ENCODE measurements at places on chromosomes 3 and 15.

- no peak for DNase-seq
Observed at GRCh38 chr3:56488812-56489600, 20.7 kb upstream of the ERC2 start.

GRCh38 chr15:60548101-60548500, 69.2 kb upstream of the ICE2 start:
- peak; percentile 70 for DNase-seq

DNA sequence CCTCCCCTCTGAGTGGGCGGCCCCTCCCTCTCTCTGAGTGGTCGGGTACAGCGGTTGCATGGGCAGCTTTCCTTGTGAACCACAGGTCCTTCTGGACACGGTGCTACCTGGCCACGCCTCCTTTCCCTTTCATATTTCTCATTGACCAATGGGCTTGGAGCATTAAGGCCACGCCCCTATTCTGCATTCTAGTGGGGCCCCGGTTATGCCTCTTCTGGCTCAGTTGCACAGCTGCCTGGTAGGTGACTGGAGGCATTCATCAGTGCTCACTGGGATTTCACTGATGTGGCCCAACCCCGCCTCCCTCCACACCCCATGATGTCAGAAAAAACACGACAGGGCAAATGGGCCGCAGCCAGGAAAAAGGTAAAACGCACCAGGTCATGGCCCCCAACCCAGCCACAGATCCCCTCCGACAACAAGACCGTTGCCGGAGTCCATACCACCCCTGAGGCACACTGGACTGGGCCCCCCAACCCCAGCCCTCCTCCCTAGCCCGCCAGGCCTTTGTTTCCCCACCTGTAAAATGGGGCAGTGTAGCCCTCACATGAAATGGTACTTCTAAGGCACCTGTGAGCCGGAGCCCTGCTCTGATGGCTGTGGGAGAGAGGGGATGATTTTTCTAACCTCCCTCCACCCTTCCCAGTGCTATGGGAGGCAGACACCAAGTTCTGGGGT, 26.3 kb downstream of the NGRN start:
- no peak for DNase-seq

DNA sequence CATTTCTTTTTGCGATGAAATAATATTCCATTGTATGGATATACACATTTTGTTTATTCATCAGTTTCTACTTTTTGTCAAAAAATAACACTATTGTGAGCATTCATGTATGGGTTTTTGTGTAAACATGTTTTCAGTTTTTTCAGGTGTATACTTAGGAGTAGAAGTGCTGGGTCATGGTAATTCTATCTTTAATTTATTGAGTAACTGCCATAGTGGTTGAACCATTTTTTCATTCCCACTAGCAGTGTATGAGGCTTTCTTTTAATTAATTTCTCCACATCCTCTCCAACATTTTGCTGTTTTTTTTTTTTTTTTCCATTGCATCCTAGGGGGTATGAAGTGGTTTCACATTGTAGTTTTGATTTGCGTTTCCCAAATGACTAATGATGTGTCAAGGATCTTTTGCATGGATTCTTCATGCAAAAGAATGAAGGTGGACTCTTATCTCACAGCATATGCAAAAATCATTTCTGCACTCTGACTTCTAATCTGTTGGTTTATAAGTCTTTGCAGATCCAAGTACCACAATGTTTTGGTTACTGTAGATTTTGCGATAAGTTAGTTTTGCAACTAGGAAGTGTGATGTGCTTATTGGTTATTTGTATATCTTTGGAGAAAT, 12.6 kb downstream of the ATP2C1 start:
- no peak for DNase-seq

- DNase-seq: no peak
Observed at GRCh38 chr3:43243590-43244587, 42.5 kb upstream of the SNRK start.

GRCh38 chr3:32004113-32004765, 22.7 kb downstream of the ZNF860 start:
- DNase-seq: no peak

- no peak for DNase-seq
Observed at GRCh38 chr15:71707230-71708050, 102.9 kb upstream of the NR2E3 start.

GRCh38 chr3:56522374-56522773, 34.6 kb upstream of the CCDC66 start:
- no peak for DNase-seq

DNA sequence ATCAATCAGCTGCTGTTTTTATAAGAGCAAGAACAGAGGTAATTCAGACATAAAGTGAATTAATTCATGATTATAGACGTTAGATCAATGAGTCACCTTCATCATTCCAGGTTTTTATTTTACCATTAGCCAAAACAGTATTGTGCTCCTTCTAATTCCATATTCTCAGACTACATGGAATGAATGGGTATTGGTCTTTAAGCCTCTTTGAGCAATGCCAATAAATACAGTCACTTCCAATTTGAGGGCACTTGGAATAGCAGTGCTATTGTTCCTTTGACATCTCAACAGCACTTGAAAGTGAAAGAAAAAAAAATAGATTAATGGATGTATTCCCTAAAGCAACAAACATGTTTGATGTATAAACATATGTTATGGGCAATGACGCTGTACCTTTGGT, 830.9 kb upstream of the CFAP20DC start:
- DNase-seq: no peak

- no peak for DNase-seq
Observed at GRCh38 chr3:143536817-143537535, 311.3 kb downstream of the SLC9A9 start.

DNA sequence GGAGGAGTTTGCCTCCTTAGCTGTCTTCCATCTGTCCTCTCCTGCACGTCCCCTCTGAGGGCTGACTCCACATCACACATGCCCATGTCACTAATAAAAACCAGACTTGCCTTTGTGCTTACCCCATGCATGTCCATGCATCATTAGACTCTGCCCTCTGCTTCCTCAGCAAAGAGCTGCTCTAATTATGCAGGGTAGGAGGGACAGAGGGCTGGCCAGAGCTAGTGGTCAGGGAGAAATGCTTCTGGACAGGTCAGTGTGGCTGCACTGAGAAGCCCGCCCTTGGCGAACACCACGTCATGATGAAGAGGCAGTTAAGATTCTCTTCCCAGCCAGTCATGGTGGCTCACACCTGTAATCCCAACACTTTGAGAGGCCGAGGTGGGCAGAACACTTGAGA, 8.9 kb downstream of the CA12 start:
- no peak for DNase-seq

DNA sequence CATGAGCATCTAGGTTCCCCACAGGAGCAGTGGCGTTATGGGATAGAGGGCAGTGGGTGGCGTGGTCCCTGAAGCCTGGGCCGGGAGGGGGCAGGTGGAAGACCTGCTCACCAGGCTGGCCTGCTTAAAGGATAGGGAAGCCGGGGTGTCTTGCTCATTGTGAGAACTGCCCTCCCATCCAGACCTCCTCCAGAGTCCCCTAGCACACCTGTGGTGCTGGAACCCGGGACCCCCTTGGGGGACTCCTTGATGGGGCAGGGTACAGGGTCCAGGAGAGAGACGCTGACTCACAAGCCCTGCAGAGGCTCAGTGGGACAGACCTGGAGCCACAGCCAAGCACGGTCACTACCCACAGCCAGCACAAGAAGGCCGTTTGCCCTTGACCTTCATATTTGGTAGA, 2.8 kb upstream of the RHCG start:
- no peak for DNase-seq

GRCh38 chr15:80679167-80679803, 15.8 kb upstream of the ABHD17C start:
- DNase-seq: no peak

- no peak for DNase-seq
Observed at GRCh38 chr3:105260385-105260784, 106.3 kb upstream of the ALCAM start.

- DNase-seq: no peak
Observed at GRCh38 chr3:195200010-195200822, 70.7 kb downstream of the XXYLT1 start.

DNA sequence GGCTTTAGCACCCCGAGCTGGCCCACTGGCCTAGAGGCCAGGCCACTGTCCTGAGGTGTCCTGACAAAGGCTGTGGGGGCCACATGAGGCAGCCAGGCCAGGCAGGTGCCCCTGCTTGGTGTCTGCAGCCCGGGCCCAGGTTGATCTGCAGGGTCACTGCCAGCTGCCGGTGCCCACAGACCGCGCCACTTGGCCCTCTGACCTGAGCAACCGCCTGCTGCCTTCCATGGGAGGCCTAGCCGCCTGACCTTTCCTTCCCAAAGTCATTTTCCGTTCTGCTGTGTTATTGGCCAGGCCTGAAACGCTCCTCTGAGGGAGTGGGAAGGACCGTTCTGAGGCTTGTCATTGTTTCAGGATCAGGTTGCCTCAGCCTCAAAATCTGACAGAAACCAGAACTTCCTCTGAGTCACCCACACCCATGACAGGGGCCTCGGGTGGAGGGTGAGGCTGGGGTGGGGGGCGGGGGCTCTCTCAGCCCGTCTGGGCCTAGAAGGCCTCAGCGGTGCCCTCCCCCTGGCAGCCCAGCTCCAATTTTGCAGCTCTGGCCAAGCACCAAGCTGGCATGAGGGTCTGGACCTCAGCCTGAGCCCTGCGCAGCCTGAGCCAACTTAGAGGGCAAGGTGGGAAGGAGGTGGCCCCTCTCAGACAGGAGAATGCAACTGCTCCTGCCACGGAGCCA, 140.7 kb upstream of the MEF2A start:
- peak; percentile 57 for DNase-seq

DNA sequence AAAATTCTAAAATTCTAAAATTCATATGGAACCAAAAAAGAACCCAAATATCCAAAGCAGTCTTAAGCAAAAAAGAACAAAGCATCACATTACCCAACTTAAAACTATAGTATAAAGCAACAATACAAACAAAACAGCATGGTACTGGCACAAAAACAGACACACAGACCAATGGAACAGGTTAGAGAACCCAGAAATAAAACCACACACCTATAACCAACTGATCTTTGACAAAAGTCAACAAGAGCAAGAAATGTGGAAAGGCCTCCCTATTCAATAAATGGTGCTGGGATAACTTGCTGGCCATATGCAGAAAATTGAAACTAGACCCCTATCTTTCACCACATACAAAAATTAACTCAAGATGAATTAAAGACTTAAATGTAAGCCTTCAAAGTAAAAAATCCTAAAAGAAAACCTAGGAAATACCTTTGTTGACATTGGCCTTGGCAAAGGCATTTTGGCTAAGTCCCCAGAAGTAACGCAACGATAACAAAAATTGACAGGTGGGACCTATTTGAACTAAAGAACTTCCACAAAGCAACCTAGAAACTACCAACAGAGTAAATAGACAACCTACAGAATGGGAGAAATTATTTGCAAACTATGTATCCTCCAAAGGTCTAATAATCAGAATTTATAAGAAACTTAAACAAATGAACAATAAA, 56.9 kb downstream of the TTBK2 start:
- no peak for DNase-seq

DNA sequence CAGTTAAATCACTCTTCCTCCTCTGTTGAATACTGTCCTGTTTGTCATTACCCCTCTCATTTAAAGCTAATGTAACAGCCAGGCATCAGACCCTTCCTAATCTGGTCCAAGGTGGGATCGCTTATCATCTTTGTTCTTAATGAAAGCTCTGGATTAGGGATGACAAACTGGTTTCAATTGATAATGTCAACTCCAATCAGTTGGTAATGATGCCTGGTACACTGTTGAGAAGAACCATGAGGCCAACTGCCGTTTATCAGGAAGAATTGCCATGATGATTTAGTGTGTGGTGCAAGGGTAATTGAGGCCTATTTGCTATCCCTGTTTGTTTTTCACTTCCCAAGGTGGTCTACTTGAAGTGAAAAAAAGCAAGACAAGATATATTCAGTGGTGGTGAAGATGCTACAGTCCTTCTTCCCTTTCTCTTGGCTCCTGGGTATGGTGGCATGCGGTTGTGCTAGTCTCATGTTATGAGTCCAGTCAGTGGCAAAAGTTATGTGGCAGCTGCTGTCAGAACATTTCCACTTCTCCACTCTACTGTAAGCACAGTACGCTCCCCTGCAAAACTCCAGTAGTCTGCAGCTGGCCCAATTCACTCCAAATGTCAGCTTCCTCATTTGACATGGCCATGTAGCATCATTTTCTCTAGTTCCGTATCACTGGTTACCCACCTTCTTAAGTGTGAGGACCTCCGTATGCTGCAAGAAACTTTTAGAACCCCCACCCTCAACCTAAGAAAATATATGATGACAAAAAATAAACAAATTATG, 72.5 kb downstream of the MORC1 start:
- DNase-seq: no peak

GRCh38 chr3:158110658-158111018, 749 bp downstream of the RSRC1 start:
- no peak for DNase-seq

GRCh38 chr15:64842986-64843561, 1.4 kb downstream of the PLEKHO2 start:
- no peak for DNase-seq

- DNase-seq: no peak
Observed at GRCh38 chr15:71630475-71630809, 179.9 kb upstream of the NR2E3 start.

- peak; percentile 33 for DNase-seq
Observed at GRCh38 chr15:56042982-56043980, 49.9 kb upstream of the NEDD4 start.

GRCh38 chr3:36178018-36178417, 202.3 kb upstream of the STAC start:
- DNase-seq: no peak

- DNase-seq: no peak
Observed at GRCh38 chr3:87900061-87900460, 158.7 kb downstream of the CGGBP1 start.

- DNase-seq: no peak
Observed at GRCh38 chr3:4323246-4324027, 20.3 kb downstream of the SETMAR start.

DNA sequence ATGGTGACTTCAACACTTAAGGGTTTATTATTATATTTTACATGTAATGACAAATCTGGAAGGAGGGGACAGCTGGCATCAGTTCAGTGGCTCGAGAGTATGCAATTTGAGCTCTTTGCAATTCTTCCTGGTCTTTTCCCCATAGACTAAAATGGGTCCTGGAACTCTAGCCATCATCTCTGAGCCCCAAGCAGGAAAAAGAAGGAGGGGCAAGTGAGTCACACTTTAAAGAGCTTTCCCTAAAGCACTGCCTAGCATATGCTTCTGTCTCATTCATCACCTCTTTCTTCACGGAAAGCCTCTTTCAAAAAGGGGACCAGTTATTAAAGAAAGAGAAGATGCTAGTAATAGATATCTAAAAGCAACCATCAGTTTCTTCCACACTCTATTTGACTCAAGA, 466.3 kb downstream of the ZIC1 start:
- DNase-seq: no peak
